ENCODE measurements at places on chromosomes 2 and 18.

GRCh38 chr2:153873052-153874048 is 1.6 kb downstream of the GALNT13 start:
- no peak for DNase-seq

GRCh38 chr2:108267101-108267500 is 21.6 kb upstream of the SULT1C2 start:
- DNase-seq, result no peak

DNA sequence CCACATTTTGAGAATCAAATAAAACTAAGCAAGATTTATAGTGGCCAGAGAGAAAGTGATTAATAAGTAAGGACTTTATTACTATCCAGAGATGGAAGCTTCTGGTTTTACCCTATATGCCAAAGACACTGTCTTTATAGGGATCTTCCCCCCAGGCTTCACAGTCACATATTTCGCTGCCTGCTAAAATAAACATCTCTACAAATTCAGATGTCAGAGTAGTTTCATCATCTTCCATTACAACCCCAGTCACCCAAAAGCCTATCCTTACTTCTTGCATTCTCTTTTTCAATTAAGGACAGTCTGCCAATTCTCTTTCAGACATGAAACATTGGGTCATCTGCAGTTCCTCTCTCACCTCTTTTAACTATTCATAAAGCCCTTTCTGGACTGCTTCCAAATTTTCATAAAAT is 28.3 kb downstream of the CREB1 start:
- DNase-seq, result no peak

DNA sequence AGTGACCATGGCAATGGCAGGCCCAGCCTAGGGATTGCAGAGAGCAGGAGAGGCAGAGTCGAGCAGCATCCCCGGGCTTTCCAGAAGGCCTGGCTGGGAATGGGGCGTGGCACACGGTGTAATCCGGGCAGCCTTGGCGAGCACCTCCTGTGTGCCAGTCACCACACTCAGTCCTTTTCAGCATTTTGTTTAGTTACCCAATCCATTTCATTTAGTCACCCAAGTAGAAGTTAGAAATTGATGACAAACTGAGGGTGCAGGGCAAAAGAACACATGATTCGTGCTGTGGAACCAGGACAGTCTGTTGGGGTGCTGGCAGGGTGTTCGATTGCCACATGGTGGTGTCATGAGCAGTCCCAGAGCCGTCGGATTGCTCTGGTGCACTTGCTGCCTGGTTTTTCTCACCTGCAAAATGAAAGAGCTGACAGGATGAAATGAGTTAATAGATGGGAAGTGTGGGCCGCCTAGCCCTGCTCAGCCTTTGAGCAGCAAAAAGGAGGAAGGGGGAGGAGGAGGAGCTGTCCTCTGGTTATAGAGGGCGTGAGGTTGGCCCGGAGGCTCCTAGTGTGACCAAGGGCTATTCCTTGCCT is 299.4 kb downstream of the AGAP1 start:
- DNase-seq, result no peak

DNA sequence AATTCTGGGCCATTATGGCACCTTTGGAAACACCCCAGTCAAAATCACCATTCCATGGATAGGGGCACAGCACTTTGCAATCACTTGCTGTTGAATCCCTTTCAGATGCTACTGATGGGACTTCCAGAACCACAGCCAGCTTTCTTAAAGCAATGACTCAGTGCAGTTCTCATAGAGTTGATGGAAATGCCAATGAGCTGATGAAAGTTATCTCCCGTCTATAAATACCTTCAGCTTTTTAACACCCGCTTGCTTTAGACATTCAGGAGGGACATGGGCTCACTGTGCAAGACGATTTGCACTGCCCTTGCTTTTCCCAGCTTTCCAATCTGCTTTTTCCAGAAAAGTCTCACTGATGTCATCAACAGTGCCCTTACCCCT is 66.7 kb upstream of the RPL31 start:
- no peak for DNase-seq

DNA sequence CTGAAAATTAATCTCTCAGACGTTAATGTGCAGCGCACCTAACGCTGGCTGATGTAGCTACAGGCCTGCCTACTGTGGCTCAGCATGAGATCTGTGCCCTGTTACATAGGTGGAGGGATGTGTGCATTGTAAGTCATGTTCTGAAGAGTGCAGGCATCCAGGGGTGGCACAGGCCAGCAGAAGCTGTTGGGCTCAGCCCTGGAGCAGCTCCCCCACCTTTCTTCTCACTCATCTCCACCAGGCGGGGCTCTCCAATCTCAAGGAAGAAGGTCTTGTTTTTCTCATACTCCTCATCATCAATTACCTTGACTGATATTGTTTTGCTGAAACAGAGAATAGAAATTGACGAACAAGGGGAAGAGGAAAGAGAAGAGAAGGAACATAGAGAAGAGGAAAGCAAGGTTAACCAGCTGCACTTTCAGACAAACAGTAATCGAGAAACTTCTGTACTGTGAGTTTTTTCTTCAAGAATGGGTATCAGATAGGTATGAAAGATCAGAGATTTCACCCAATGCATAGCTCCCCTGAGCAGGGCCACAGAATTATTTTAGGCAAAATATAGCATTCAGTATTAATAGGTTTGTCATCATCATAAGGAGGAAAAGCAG is 273.6 kb downstream of the SLC8A1 start:
- no peak for DNase-seq
